ENCODE measurements at places on chromosomes 13 and 19.

DNA sequence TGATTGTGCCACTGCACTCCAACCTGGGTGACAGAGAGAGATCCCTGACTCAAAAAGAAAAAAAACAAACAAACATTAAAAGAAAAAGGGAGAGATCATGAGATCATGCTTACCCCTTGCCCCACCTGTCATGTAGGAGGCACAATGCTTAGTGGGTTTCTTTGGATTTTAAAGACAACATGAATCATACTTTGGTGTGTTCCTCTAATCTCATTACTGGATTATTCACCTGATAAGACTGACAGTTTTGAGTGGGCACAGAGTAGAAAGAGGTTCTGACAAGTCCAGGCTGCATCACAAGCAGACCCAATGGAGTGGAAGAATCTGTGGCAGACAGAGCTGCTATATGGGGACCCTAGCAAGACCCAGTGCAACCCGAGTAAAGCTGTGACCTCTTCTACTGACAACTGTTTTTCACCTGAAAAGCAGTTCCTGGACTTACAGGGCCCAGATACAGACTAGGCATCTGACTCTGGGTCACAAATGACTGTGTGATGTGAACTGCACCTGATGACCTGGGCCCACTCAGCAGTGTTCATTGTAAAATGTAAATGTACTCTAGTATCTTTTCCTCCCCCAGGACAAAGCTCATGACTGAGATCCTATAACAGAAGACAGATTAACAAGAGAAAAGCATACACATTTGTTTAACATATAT is 28.9 kb upstream of the USP12 start:
- DNase-seq, result no peak

- DNase-seq, result no peak
Measured at GRCh38 chr19:33724021-33724720, 72.5 kb upstream of the KCTD15 start.

DNA sequence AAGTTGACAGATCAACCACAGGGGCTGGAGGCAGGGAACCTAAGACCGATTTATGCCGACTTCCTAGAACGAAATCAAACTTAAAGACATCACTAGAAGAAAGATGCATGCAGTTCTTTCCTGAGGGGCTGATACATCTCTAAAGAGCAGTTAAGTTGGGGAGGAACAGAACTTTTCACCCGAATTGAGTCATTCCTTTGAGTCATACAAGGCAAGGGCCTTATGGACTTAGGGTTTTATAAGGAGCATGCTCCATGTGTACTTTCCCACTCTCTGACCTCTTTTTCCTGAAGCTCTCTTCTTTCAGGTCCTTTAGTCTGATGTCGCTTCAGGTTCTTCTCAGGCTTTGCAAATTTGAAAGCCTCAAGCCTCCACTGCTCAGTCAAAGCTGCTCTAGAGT is 7.9 kb upstream of the FBXL3 start:
- no peak for DNase-seq

DNA sequence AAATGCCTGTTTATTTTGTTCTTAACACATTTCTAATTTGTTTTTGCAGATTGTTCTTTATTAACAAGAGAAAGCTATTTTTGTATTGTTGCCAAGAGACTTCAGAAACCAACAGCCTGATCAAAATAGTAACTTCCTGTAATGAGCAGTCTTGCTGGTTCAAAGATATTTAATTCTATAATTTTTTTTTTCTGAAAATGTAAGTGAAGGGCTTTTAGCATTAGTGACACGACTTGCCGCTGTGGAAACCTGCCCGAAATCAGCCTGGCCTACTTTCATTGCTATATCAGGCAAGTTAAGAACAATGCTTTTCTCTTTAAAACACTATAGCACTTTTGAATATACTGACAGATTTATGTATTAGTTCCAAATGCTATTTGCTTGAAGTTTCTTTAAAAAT is 374.3 kb downstream of the EFNB2 start:
- DNase-seq, result no peak

DNA sequence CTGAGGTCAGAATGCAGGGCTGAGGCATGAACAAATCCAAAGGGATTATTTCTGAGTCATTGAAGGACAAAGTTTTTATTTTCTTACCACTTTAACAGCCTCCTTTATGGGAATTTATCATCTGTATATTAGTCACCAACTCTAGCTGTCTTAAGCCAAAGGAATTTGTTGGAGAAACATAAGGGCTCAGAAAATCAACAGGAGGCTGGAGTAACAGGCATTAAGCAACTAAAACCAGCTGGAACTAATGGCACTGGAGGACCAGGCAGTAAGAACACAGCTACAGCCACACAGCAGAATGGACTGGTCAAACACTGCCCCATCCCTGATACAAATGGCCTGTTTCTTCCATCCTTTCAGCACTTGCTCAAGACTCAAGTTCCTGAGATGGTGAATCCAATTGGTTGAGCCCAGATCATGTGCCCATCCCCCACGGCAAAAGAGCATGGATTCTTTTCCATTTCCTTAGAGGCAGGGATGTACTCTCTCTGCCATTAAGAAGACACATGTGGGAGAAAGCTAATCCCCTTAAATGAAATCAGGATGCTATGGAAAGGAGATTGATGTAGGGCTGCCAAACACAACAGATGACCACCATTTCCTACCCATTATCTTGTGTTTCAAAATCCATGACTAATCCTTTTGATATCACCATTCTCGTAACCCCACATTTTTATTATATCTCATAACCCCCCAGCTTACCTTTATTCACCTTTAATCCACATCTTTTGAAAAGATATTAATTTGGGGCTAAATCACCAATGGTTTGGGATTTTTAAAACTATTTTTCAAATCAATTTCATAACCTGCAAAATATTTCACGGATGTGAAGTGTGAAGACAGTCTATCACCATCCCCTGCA is 157.0 kb upstream of the FNDC3A start:
- DNase-seq, result peak; percentile 60

All from LoVo (cell line).